ENCODE measurements at places on chromosomes 12 and 14.

GRCh38 chr12:29750928-29751220, 32.9 kb downstream of the TMTC1 start:
- no peak overlapping the region for H3K27ac ChIP-seq
- H3K36me3 ChIP-seq, result no peaks in the 10 kb centered on the region

DNA sequence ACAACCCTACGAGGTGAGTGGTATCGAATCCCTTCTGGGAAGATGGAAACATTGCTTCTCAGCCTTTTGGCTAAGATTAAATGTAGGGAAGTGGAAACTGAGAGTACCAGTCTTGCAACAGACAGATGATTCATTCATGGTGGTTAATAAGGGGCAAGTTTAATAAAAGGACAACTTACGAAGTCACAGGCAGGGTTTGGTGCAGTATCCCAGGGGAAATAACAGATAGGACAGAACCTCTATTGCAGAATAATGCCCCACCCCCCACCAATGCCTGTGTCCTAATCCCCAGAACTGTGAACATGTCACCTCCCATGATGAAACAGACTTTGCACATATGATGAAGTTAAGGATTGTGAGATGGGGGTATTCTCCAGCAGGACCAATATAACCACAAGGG, 212.5 kb downstream of the TBX5 start:
- H3K27me3 ChIP-seq, result no peaks in the 10 kb centered on the region
- H3K27ac ChIP-seq, result no peak overlapping the region
- H3K4me1 ChIP-seq, result no peaks in the 10 kb centered on the region
- H3K36me3 ChIP-seq, result no peaks in the 10 kb centered on the region
- no peak for DNase-seq
- H3K4me3 ChIP-seq, result no peak overlapping the region

GRCh38 chr14:77377502-77377844, 294 bp downstream of the SAMD15 start:
- no peaks in the 10 kb centered on the region for H3K36me3 ChIP-seq
- no peaks in the 10 kb centered on the region for H3K27me3 ChIP-seq
- no peak overlapping the region for H3K27ac ChIP-seq
- H3K4me1 ChIP-seq, result peaks cover 17% of the 10 kb centered on the region
- peak overlapping the region; percentile 98 for H3K4me3 ChIP-seq
- DNase-seq, result no peak

GRCh38 chr12:122928404-122929147, 32.7 kb upstream of the VPS37B start:
- no peaks in the 10 kb centered on the region for H3K36me3 ChIP-seq
- H3K4me1 ChIP-seq, result peaks cover 3% of the 10 kb centered on the region
- H3K4me3 ChIP-seq, result no peak overlapping the region

DNA sequence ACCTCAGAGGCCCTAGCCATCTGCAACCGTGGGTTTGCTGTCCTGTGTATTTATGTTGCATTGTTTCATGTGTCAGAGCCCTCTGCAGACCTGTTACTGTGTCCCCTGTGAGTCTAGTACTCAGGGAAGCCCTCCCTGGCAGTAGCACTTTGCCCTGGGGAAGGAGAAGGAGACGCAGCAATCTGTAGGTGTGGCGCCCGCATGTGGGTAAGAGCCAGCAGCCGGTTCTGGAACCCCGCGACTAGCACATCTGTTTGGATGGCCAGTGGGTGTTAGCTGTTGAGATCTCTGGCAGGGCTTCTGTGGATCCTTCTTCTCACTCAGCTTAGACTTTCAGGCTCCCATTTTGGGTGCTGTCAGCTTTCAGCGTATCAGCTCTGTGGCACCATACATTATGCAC, 57.0 kb downstream of the TECPR2 start:
- no peak overlapping the region for H3K4me3 ChIP-seq
- no peaks in the 10 kb centered on the region for H3K4me1 ChIP-seq
- H3K36me3 ChIP-seq, result peaks cover 10% of the 10 kb centered on the region
- H3K27me3 ChIP-seq, result no peaks in the 10 kb centered on the region
- no peak for DNase-seq

- H3K4me3 ChIP-seq, result no peak overlapping the region
- H3K27ac ChIP-seq, result no peak overlapping the region
- peaks cover 19% of the 10 kb centered on the region for H3K36me3 ChIP-seq
- no peaks in the 10 kb centered on the region for H3K4me1 ChIP-seq
Measured at GRCh38 chr14:35632271-35632670, 98.3 kb downstream of the INSM2 start.

DNA sequence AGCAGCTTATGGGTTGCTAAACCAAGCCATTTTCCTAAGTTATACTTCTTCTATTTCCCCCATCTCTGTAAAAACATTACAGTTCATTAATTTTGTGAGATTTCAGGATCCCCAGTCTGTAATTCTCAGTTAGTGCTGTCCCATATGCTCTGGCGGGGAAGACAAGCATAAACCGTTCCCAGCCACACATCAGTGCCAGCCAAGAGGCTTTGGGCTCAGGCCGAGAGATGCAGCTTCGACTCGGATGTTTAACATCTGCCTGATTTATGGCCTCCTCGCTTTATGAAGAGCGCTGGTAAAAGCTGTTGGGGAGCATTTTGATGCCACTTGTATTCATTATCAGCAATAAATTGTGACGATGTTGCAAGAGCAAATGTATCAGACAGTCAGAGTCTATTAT, 349.1 kb upstream of the CCDC196 start:
- H3K36me3 ChIP-seq, result no peaks in the 10 kb centered on the region
- H3K27me3 ChIP-seq, result peaks cover 17% of the 10 kb centered on the region
- no peak overlapping the region for H3K27ac ChIP-seq

GRCh38 chr12:131693149-131693548, 17.7 kb upstream of the SFSWAP start:
- H3K27ac ChIP-seq, result no peak overlapping the region
- no peak overlapping the region for H3K4me3 ChIP-seq
- no peaks in the 10 kb centered on the region for H3K36me3 ChIP-seq

GRCh38 chr12:109089683-109090082, 3.6 kb downstream of the ALKBH2 start:
- no peaks in the 10 kb centered on the region for H3K27me3 ChIP-seq
- H3K4me3 ChIP-seq, result no peak overlapping the region
- DNase-seq, result no peak
- H3K4me1 ChIP-seq, result peaks cover 8% of the 10 kb centered on the region
- no peak overlapping the region for H3K27ac ChIP-seq

DNA sequence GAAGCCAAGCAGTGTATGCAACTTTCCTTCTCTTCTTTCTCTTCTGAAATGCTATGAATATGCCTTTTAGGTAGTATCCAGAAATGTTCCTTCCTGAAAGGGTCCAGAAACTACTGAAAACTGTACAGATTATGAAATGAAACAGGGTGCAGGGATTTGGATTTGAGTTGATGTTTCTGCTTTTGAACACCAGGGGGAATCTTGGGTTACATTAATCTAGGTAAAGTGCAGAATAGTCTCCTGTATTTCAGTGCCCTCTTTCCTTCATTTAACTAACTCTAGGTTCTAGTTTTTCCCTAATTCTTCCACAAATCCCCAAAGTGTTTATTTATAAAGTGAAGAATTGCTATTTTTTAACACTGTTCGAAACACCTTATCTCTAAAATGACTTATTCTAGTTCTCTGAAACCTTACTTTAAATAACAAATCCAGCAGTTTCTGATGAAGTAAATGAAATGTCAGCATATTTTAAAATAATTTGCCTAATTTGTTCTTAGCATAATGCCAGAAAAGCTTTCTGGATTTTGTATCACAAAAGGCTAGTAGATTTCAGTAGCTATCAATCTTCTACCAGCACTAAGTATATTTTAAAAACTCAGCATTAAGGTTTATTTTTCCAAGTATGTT, 111.9 kb downstream of the LRRK2 start:
- DNase-seq, result no peak
- no peak overlapping the region for H3K4me3 ChIP-seq
- H3K4me1 ChIP-seq, result no peaks in the 10 kb centered on the region
- H3K36me3 ChIP-seq, result no peaks in the 10 kb centered on the region
- H3K27ac ChIP-seq, result no peak overlapping the region

DNA sequence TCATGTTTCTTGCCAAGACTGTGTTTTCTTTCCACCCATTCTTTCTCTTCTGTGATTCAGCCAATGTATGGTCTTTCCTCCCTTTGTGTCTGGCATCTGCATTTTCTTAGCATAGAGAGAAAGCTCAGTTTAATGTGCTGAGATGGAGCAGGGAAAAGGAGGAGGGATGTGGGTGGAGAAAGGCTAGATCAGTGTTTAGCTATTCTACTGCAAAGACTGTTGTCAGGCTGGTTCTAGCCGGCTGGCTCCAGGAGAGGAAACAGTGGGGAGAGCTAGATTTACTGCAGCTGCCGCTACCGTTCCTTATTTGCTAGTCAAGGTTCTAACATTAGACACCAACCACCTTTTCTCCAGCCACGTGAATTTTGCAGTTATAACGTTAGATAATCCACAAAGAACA, 5.2 kb upstream of the RIMKLB start:
- no peak overlapping the region for H3K4me3 ChIP-seq
- H3K27ac ChIP-seq, result no peak overlapping the region
- H3K27me3 ChIP-seq, result no peaks in the 10 kb centered on the region
- H3K36me3 ChIP-seq, result no peaks in the 10 kb centered on the region
- no peak for DNase-seq

DNA sequence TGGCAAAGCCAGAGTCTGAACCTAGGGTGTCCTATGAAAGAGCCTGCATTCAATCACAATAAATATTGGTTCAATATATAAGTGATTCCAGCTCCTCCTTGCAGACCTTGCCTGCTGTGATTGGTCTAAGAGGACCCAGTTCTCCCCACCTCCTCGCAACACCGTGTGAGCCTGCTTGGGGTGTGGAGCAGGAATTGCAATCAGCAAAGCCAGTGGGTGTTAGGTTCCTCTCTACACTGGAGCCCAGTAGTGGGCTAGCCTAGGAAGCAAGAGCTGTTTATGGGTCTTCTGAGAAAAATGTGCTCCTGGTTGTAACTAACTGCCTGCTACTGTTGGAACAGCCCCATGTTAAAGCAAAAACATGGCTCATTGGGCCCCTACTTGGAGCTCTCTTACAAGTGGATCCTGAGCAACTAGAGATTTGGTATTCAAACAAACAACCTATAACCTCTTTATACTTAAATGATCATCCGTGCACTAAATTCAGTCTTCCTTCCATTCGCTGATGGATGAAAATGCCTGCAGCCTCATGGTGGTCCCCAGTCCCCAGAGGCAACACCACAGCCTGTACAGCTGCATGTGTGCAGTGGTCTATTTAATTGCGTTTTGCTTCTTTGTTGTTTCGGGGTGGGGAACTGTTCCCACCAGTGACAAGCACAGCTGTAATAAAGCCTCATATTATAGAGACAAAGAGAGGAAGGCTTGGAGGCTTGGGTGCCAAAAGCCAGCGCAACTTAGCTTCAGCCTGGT, 3.7 kb upstream of the SELPLG start:
- no peak for DNase-seq
- H3K4me3 ChIP-seq, result no peak overlapping the region
- H3K36me3 ChIP-seq, result no peaks in the 10 kb centered on the region
- no peaks in the 10 kb centered on the region for H3K27me3 ChIP-seq
- H3K4me1 ChIP-seq, result peaks cover 23% of the 10 kb centered on the region

- no peak overlapping the region for H3K27ac ChIP-seq
- H3K4me1 ChIP-seq, result peaks cover 8% of the 10 kb centered on the region
- no peaks in the 10 kb centered on the region for H3K27me3 ChIP-seq
- DNase-seq, result no peak
- H3K36me3 ChIP-seq, result no peaks in the 10 kb centered on the region
Measured at GRCh38 chr14:95054346-95055280, 102.7 kb downstream of the DICER1 start.

DNA sequence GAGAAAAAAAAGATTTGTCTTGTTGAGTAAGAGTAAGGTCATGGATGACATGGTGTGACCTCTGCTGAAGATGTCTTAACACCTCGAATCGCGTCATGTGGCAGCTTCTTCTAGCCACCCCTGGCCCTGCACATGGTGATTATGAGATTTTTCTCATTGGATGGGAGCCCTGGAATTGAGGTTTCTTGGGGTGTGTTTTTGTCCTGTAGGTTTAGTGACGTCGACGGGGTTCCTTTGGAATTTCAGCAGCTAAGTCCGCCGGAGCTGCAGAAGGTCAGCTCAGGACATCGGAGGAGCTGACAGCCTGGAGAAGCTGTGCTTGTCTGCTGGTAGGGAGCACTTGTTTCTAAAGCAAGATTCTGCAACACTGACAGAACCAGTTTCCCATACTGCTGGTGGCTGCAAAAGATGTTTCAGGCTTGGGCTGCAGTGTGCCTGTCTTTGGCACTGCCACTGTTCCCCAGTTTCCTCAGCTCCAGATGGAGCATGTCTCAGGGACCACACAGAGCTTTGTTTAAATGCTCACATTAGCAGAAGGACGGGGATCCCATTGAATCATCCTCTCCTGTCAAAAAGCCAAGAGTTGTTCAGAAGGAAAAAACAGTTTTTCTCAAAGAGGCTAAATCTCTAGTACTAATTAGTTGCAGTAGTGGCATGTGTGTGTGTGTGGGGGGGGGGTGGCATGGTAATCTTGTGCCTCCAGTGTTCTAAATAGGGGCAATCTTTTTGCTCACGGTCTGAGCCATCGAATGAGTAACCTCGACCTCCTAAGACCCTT, 5.2 kb upstream of the FOS start:
- H3K27ac ChIP-seq, result no peak overlapping the region
- no peak for DNase-seq
- H3K4me3 ChIP-seq, result no peak overlapping the region

GRCh38 chr12:98635657-98636323, 8.8 kb downstream of the IKBIP start:
- H3K27me3 ChIP-seq, result no peaks in the 10 kb centered on the region
- H3K36me3 ChIP-seq, result peaks cover 2% of the 10 kb centered on the region
- H3K4me1 ChIP-seq, result no peaks in the 10 kb centered on the region
- no peak for DNase-seq

DNA sequence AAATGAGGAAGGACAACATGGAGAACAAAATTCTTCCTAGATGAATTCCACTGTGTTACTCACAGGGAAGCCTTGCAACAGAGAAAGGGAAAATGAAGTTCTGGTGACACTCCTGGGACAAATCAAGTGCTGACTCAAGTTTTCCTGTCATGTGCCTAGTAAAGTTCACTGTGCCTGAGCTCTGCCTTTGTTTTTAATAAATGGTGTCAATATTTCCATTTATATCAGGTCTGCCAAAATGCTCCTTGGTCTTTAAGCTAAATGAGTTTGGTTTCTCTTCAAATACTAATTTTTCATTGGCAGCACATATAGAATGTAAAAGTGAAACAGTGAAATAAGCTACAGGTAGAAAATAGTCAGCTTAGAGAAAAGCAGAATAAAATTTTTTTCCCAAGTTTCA, 33.0 kb downstream of the HIGD1C start:
- peaks cover 2% of the 10 kb centered on the region for H3K36me3 ChIP-seq
- no peaks in the 10 kb centered on the region for H3K4me1 ChIP-seq
- no peak overlapping the region for H3K4me3 ChIP-seq
- H3K27ac ChIP-seq, result no peak overlapping the region

DNA sequence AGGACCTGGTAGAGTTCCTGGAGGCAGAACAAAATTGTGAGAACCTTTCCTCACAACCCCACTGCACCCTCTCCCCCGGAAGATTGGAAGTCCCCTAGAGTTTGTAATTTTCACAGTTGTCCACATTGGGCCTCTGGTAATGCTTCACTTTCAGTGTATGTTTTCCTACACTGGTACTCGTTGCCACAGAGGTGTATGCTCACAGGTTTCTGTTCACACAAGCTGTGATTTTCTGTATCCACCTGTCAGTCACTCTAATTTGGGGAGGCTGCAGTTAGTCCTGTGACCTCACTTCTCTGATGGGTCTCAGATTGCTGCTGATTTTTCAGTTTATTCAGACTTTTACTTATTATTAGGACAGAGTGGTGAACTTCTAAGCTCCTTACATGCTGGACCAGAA, 66.4 kb upstream of the BMP4 start:
- H3K4me3 ChIP-seq, result no peak overlapping the region
- H3K36me3 ChIP-seq, result no peaks in the 10 kb centered on the region
- no peaks in the 10 kb centered on the region for H3K27me3 ChIP-seq

Measured in T-cell (primary cell).